ENCODE measurements at places on chromosomes 7 and 10. TPM values are rescaled to one million over a fixed set of nuclear protein-coding genes. Genes with fewer than 3 reads are reported as not detected.

GRCh38 chr10:90621577-90621976, 236.3 kb downstream of the HTR7 start:
- peak; percentile 43 for DNase-seq

DNA sequence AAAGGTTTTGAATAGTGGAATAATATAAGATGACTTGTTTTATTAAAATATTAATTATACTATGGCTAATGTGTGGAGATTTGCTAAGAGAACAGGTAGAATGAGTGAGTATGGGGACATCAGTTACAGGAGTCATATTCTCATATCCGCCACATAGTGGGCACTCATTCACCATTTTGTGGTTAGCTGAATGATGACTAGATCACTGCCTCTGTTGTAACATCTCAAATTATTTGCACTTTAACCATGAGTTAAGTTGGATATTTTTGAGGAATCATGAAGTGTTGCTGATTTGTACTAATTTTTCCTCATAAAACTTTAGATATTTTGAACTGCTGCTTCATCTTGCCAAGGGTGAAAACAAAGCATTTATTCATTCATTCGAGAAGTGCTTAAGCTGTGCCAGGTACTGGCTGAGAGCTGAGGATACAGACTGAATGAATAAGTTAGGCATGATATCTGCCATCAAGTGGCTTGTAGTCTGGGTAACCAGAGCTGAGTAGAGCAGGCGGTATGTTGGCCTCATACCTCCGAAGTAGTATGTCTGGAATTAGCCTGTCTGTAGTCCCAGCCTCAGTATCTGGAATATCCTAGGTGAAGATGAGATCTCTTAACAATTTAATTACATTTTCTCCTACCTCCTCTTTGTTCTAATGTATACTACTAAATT, 100.5 kb downstream of the ZEB1 start:
- no peak for DNase-seq

- DNase-seq: no peak
These were observed 181.3 kb upstream of the FEZF1 start for GRCh38 chr7:122485856-122486255.

DNA sequence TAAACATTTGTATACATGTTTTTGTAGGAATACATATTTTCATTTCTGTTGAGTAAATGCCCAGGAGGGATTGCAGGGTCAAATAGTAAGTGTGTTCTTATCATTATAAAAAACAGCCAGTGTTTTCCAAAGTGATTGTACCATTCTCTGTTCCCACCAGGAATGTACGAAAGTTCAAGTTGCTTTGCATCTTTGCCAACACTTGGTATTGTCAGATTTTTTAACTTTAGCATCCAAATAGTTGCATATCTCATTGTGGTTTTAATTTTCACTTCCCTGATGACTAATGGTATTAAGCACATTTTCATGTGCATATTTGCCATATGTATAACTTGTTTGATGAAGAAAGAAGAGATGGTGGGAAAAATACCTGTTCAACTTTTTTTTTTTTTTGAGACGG, 213.9 kb downstream of the ZNF365 start:
- no peak for DNase-seq

- no peak for DNase-seq
These were observed 9.6 kb upstream of the EBF3 start for GRCh38 chr10:129973674-129974059.

DNA sequence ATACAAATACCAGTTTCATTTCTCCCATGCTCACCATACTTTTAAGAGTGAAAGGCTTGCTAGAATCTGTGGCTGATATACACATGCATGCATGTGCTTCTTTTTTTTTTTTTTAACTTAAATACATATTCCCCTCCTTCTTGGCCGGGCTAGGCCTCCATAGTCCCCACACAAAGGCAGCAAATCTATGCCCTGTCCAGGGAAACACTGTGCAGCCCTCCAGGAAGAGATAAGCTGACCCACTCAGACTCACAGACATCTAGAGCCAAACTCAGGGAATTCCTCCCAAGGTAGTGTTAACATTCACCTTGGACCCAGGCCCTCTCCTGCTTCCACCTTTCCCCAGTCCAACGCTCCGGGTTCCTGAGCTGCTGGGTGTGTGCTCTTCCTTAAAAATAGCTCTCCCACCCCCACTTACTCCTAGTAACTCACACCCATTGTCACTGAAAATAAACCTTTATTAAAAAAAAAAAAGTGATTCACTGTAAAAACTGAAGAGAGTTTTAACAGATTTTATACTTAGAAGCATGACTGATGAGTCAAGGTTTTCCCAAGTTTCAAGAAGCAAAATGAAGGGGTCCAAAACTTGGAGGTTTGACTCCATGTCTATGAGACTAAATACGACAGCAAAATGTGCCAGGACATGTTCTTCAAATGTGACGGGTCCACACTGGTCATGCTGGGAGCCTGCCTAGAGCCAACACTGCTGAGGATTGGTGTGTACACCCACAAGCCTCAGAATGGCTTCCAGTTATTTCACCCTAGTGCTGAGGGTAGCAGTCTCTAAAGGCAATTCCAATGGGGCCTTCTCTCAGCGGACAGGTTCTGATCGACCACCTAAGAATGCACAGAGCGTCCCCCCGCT, 159.5 kb downstream of the GLI3 start:
- DNase-seq: no peak

DNA sequence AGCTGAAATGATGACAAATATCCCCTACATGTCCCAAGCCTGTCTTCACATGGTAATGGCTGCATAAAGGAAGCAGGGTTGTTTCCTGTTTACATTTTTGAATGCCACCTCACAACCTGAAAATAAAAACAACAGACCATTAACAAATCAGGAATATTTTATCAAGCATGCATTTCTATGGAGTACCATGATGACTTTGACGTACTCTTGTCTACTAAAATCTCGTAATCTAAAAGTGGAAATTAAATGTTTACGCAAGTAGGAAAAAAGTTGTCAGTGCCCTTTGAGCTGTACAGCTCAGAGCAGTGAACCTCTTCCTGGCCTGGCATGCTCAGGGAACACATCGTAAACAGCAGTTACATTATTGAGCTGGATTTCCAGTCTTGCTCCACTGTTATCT, 194.1 kb downstream of the INHBA start:
- peak; percentile 52 for DNase-seq

DNA sequence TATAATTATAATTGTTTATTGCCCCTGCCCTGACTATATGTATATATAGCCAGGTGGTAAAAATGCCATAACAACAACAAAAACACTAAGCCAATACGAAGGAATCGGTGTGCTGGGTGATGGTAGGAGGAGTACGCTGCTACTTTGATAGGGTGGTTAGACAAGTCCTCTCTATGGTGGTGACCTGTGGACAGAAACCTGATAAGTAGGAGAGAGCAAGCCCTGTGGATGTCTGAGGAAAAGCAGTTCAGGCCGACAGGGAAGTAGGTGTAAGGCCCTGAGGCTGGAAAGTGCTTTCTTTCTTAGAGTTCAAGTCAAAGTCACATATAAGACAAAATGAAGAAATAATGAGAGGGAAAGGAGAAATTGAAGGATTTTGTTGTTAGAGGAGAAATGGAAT, 823.8 kb upstream of the CELF2 start:
- no peak for DNase-seq

GRCh38 chr10:68109331-68109730, at the start of gene MYPN:
Gene MYPN (plus strand): TSS chr10:68109488. CDS start chr10:68121439, 11,951 bp downstream.
- no peak for DNase-seq

- peak; percentile 71 for DNase-seq
These were observed 741 bp downstream of the PRAP1 start for GRCh38 chr10:133347710-133348517.

DNA sequence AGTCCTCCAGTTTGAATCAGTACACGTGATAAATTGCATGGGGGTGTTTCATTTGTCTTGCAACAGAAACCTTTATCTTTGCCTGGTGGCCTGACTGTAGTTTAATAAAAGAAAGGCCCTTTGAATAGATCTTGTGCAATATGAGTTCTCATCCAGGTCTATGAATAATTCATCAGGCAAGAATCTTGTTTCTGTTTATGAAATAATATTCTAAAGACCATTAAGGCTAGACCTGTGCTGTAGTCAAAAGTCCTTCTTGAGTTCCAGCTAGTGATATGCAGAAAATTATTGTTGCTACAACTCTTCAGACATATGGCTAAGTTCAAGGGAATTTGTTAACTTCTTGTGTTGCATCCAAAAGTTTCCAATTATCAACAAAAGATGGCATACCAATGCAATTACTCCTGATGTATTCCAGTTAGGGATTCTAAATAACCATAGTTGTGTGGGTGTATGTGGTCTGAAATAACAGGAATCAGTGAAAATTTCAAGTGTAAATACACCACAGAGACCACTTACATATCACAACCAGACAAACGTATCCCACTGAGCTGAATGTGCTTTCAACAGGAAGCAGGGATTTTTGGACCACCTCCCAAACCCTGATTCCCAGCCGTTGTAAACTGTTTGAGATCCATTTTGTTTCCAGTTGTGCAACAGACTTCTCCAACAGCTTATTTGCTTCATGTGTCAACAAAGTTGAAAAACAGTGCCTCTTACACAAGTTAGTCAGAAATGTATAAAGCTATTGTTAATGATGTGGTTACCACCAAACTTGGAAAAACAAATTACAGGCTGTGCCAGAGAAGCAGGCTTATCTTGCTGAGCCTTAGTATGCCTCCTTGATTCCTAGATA, 54.7 kb upstream of the BICC1 start:
- DNase-seq: no peak

GRCh38 chr10:91389636-91390512, 20.3 kb upstream of the HECTD2 start:
- DNase-seq: peak; percentile 86

DNA sequence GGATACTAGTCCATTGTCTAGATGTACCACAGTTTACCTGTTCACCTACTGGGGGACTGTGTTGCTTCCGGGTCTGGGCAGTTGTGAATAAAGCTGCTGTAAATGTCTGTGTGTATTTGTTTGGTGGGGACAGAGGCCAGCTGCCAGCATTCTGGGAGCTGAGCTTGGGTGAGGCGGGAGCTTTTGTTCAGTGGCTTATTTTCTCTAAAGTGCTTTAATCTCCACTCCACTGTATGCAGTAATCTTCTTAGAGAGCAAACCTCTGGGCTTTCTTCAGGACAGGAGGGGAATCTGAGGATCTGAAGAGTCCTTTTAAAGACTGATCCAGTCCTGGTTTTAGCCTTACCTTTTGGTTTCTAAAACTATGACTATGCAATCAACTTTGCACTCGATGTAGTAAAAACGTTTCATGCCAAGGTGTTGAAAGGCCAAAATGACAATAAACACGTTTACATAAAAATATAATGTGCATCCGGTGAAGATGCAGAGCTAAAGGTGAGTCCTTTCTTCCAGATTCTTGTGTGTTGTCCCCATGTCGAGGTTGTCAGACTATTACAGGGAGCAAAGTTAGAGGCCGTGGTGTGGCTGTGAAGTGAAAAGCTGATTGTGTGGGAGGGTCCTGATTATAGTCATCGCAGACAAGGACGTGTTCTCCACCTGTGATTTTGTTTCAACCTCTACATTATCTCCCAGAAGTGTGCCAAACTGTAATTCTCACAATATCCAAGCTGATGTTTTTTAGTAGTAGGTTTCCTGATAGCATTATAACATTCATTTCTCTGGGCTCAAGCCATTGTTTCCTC, 279.8 kb downstream of the CAMK1D start:
- DNase-seq: peak; percentile 41

GRCh38 chr7:70635633-70636032, 496.3 kb upstream of the GALNT17 start:
- DNase-seq: no peak

- DNase-seq: no peak
These were observed 34.1 kb downstream of the CHST3 start for GRCh38 chr10:71998119-71998839.

GRCh38 chr7:150793569-150794238, 6.5 kb downstream of the TMEM176B start:
- no peak for DNase-seq

- DNase-seq: no peak
These were observed 9.7 kb upstream of the BICC1 start for GRCh38 chr10:58502956-58503355.

- no peak for DNase-seq
These were observed 285.2 kb downstream of the PTPRN2 start for GRCh38 chr7:158302274-158303070.

The SP4 gene
- polyA plus RNA-seq: 1.4 TPM

The CPXM2 gene
- polyA plus RNA-seq: 0.88 TPM

The CUL1 gene
- 56.7 TPM for polyA plus RNA-seq

The CPN1 gene
- 4.6 TPM for polyA plus RNA-seq

The UBE2D1 gene
- polyA plus RNA-seq: 22.1 TPM

The CAV1 gene
- 43.3 TPM for polyA plus RNA-seq

The HSPA12A gene
- 8.7 TPM for polyA plus RNA-seq

The PYROXD2 gene
- polyA plus RNA-seq: 11.6 TPM

The FKBP9 gene
- polyA plus RNA-seq: 88.8 TPM

The C10orf62 gene
- not detected for polyA plus RNA-seq

The GRID1 gene
- polyA plus RNA-seq: 0.07 TPM

The TLX1 gene
- polyA plus RNA-seq: 0.68 TPM

All from hepatocyte (in vitro differentiated cells).